ENCODE measurements at places on chromosomes 6 and 20.

- no peaks in the 10 kb centered on the region for H3K4me1 ChIP-seq
- peak; percentile 77 for DNase-seq
- no peak overlapping the region for H3K27ac ChIP-seq
Observed at GRCh38 chr6:4336778-4337442, 201.5 kb upstream of the ECI2 start.

- H3K4me1 ChIP-seq, result no peaks in the 10 kb centered on the region
- DNase-seq, result no peak
- H3K4me3 ChIP-seq, result no peak overlapping the region
Observed at GRCh38 chr20:2398449-2398848, 17.7 kb downstream of the TGM6 start.

DNA sequence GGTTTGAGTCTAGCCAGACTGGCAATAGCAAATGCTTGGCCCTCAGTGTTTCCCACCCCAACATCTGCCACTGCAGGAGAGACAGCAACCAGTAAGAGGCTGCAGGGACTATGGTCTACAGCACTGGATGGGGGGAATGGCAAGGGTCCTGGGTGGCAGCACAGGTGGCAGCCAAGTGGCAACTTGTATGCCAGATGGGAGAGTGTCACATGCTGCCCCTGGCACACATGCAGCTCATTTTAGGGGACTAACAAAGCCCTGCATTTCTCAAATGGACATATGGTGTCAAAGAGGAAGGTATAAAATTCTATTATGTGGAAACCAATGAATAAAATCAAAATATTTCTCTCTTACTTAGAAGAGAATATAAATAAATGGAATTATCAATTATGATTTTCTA is 298.7 kb upstream of the MARCKS start:
- no peak for DNase-seq
- H3K36me3 ChIP-seq, result no peaks in the 10 kb centered on the region
- peaks cover 8% of the 10 kb centered on the region for H3K4me1 ChIP-seq

DNA sequence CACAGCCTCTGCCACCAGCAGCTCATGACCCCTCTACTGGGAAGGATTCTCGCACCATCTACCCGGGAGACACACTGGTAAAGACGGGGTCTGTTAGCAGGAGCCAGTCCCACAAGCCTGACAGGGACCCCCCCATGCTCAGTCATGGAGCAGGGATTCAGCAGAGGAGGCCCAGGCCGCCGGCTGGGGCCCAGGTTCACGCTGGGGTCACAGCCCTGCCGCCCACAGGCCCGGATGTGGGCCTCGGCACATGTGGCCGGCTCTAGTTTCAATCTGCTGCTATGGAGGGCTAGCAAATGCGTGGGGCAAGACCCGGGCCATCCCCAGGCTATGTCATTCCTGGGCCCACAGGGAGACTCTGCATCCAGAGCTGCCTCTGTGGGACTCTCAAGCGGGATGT is 25.1 kb downstream of the PXDC1 start:
- no peak overlapping the region for H3K4me3 ChIP-seq
- peaks cover 49% of the 10 kb centered on the region for H3K36me3 ChIP-seq
- no peaks in the 10 kb centered on the region for H3K27me3 ChIP-seq

DNA sequence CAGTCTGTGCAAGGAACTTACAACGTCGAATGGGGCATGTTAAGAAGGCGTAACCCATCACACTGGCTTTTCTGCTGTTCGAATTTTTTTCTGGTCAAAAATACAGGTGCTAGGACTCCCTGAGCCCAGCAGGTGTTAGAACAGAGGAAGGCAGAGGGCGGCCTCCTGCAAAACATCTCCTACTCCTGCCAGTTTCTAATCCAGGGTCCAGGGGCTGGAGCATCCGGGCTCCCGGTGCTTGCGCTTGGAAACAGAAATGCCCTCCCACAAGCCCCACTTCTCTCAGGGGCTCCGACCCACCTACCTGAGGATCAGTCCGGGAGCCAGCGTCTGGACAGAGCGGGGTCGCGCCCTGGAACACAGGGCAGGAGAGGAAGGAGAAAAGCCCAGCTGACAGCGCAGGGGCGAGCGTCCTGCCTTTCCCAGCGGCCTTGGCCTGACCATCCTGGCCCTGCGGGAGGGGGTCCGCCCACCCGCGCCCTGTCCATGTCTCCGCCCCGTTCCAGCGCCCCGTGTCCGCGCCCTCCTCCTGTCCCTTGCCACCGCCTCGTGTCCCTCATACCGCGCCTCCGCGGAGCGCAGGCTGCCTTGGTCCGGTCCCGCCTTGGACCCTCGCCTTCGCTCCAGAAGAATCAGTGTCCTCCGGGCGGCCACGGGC is 14.8 kb upstream of the LPA start:
- H3K4me1 ChIP-seq, result peaks cover 7% of the 10 kb centered on the region
- DNase-seq, result no peak
- H3K36me3 ChIP-seq, result no peaks in the 10 kb centered on the region
- H3K27me3 ChIP-seq, result peaks cover 6% of the 10 kb centered on the region
- H3K27ac ChIP-seq, result no peak overlapping the region

DNA sequence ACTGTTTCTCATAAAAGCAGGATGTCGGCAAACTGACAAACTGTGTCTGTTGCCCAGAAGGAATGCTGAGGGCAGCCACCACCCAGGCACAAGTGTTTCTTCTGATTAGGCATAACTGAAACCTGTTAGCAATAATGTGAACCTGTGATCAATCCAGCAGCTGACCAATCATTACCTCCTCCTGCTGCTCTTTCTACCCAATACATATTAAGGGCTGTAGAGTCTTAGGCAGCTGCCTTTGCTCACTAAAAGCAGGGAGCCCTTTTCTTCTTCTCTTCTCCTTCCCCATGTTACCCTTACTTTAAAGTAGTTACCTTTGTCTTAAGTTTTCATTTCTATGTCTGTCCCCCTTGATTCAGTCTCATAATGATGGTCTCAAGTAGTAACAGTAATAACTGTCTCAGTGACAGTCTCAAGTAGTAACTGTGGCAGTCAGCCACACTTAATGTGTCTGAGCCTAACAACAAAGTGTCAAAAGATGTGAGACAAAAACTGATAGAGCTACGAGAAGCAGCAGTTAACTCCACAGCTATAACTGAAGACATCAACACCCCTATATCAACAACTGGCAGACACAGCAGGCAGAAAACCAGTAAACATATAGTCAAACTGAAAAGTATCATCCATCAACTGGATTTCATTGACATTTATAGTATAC is 37.0 kb downstream of the RANBP9 start:
- DNase-seq, result no peak
- H3K4me1 ChIP-seq, result peaks cover 5% of the 10 kb centered on the region
- no peak overlapping the region for H3K4me3 ChIP-seq
- no peaks in the 10 kb centered on the region for H3K27me3 ChIP-seq
- no peak overlapping the region for H3K27ac ChIP-seq

- H3K27me3 ChIP-seq, result no peaks in the 10 kb centered on the region
- H3K27ac ChIP-seq, result no peak overlapping the region
- H3K4me1 ChIP-seq, result no peaks in the 10 kb centered on the region
- no peaks in the 10 kb centered on the region for H3K36me3 ChIP-seq
Observed at GRCh38 chr20:19025430-19026120, 186.9 kb upstream of the SLC24A3 start.

DNA sequence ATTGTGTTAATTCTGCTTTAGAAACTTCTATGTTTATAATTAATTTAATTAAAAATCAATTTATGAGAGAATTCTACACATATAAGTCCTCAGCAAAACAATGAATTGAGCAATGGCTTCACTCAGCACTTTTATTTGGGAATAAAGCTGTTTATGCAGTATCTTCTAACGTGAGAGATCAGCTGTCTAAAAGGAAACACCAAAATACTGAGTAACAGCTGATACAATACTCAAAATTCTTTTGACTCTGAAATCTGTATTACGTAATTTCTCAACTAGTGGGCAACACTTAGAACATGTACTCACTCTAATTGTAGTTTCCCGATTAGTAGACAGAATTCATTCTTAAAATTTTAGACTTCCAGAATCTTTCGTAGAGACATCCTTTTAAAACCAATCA is 49.8 kb downstream of the MAP3K7 start:
- DNase-seq, result no peak
- peaks cover 8% of the 10 kb centered on the region for H3K36me3 ChIP-seq
- H3K27me3 ChIP-seq, result no peaks in the 10 kb centered on the region
- H3K4me1 ChIP-seq, result no peaks in the 10 kb centered on the region
- no peak overlapping the region for H3K27ac ChIP-seq

DNA sequence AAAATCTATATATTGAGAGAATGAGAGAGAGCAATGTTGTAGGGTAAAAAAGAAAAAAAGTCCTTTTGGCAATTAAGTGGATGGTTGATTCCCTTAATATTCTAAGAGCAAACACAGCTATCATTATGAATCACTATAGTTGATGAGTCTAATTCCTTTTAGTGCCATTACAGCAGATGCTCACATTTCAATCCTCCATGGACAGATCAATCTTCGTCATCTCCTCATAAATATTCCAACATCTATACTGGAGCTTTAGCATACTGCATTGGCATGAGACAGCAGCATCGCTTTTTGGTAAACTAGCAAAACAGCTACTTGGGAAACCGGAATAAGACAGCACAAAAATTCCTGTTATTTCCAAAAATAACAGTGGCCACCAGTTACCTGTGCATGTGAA is 796.7 kb downstream of the QKI start:
- no peak overlapping the region for H3K4me3 ChIP-seq
- no peak for DNase-seq
- H3K27me3 ChIP-seq, result no peaks in the 10 kb centered on the region
- no peak overlapping the region for H3K27ac ChIP-seq
- H3K4me1 ChIP-seq, result no peaks in the 10 kb centered on the region

DNA sequence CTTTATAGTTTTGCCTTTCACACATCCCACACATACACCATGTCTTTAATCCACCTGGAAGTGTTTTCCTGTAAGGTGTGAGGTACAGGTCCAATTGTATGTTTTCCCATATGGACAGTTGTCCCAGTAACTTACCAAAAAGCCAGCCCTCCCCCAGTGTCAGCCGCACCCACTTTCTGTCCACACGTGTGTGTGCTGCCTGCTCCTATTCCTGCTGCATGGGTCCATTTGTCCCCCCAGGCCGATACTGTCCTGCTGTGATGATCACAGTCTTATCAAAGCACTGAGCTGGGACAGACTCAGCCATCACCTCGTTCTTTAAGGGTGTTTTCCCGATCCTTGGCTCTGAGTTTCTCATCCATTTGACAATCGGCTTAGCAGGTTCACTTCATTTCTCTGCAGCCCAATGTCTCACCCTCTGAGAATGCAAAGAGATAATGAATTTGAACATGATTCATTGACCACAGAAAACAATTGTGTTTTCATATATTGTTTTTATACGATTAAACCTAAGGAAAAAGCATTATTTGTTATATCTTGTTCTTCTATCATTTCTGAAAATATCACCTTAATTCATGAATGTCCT is 9.6 kb downstream of the VSX1 start:
- peaks cover 3% of the 10 kb centered on the region for H3K4me1 ChIP-seq
- H3K4me3 ChIP-seq, result no peak overlapping the region
- no peak for DNase-seq
- no peak overlapping the region for H3K27ac ChIP-seq
- H3K27me3 ChIP-seq, result no peaks in the 10 kb centered on the region
- H3K36me3 ChIP-seq, result no peaks in the 10 kb centered on the region

GRCh38 chr6:114049367-114049966 is 78.5 kb upstream of the HDAC2 start:
- H3K4me1 ChIP-seq, result no peaks in the 10 kb centered on the region
- H3K36me3 ChIP-seq, result no peaks in the 10 kb centered on the region
- DNase-seq, result no peak

GRCh38 chr6:169082093-169082492 is 171.6 kb downstream of the THBS2 start:
- no peak for DNase-seq
- no peak overlapping the region for H3K4me3 ChIP-seq
- H3K27me3 ChIP-seq, result no peaks in the 10 kb centered on the region
- no peaks in the 10 kb centered on the region for H3K36me3 ChIP-seq
- no peaks in the 10 kb centered on the region for H3K4me1 ChIP-seq

- H3K36me3 ChIP-seq, result no peaks in the 10 kb centered on the region
- no peak overlapping the region for H3K4me3 ChIP-seq
- H3K27ac ChIP-seq, result no peak overlapping the region
- no peak for DNase-seq
- H3K27me3 ChIP-seq, result no peaks in the 10 kb centered on the region
Observed at GRCh38 chr20:15831201-15831600, 742.0 kb downstream of the KIF16B start.

- H3K4me3 ChIP-seq, result no peak overlapping the region
- H3K27ac ChIP-seq, result no peak overlapping the region
- no peaks in the 10 kb centered on the region for H3K27me3 ChIP-seq
- H3K36me3 ChIP-seq, result no peaks in the 10 kb centered on the region
- DNase-seq, result no peak
Observed at GRCh38 chr6:81774542-81774941, 22.1 kb upstream of the TENT5A start.

DNA sequence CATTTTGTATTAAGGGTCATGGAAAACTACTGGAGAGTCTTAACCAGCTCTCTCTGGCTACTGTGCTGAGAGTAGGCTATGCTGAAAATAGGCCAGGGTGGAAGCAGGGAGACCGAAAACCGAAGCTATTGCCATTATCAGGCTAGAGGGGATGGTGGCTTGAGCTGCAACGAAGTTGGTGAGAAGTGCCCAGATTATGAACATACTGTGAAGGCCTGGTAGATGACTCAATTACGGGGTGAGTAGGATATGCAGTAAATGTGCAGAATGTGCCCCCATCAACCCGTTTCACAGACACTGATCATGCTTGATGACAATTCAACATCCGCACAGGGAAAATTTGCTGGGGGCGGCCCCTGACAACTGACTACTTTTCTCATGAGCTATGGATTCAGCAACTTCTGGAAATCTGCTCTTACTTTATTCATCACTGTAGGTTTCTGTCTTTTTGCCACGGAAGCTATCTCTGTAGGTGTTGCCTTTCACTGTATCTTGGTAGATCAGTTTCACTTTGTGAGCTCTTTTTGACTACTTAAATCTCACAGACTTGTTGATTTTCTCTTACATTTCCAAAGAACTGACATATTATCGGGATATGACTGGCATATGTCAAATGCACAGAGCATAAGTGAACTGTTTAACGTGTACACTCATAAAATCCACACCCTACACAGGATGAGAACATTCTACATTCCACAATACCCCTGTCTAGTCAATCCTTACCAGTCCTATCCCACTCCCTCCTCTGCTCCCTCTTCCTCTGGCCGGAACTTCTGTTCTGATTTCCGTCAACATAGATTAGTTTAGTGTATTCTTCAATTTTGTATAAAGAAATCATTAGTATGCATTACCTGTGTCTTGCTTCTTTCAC is 15.5 kb upstream of the MEP1A start:
- no peaks in the 10 kb centered on the region for H3K4me1 ChIP-seq
- H3K27ac ChIP-seq, result no peak overlapping the region
- no peaks in the 10 kb centered on the region for H3K36me3 ChIP-seq
- no peak for DNase-seq
- H3K27me3 ChIP-seq, result no peaks in the 10 kb centered on the region
- H3K4me3 ChIP-seq, result no peak overlapping the region

GRCh38 chr6:133743621-133744020 is 145.3 kb upstream of the TCF21 start:
- no peak overlapping the region for H3K27ac ChIP-seq
- no peak for DNase-seq
- H3K4me3 ChIP-seq, result no peak overlapping the region
- no peaks in the 10 kb centered on the region for H3K4me1 ChIP-seq
- H3K27me3 ChIP-seq, result no peaks in the 10 kb centered on the region

All from sigmoid colon (tissue), 7 donors.